ENCODE measurements at places on chromosomes 7 and 10.

DNA sequence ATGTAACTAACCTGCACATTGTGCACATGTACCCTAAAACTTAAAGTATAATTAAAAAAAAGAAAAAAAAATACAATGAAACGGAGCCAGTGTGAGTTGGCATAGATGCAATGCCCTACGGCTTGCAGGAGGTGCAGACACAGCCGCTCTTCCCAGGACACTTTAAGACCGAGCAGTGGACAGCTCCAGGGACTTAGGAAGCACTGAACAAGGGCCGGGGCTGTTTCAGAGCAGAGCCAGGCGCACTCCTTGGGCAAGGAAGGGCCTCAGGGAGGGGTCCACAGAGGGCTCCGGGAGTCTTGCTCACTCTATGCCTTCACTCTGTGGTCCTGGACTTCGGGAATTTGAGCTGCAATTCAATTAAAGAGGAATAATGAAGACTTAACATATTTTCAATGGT is 355.3 kb downstream of the TCERG1L start:
- no peak for DNase-seq

DNA sequence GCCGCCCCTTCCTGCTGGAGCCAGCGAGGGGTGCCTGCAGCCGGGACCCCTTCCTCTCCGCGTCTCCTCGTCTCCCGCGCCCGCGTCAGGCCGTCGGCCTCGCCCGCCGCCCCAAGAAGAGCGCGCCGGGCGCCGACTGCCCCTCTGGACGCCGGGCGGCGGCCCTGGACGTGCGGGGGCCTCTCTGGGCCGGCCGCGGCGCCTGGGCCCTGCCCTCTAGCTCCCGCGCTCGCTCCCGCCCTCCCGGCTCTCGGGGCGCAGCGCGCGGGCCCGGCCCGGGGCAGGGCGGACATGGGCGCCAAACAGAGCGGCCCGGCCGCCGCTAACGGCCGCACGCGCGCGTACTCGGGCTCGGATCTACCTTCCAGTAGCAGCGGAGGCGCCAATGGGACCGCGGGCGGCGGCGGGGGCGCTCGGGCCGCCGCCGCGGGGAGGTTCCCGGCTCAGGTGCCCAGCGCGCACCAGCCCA is 704 bp downstream of the ZNRF2 start:
- no peak for DNase-seq

GRCh38 chr10:112338957-112339356 is 35.0 kb upstream of the ACSL5 start:
- DNase-seq = no peak

DNA sequence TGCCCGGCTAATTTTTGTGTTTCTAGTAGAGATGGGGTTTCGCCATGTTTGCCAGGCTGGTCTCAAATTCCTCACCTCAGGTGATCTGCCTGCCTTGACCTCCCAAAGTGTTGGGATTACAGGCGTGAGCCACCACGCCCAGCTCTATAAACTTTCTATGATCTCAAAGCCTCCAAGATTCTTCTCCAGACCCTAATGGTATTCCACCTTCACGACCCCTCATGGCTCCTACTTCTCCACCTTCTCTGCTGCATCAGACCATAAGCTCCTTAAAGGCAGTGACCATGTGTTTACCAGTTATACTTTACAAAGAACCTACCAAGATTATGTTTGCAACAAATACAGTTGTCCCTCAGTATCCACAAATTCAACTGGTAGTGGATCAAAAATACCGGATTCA is 10.1 kb upstream of the BAZ1B start:
- no peak for DNase-seq

DNA sequence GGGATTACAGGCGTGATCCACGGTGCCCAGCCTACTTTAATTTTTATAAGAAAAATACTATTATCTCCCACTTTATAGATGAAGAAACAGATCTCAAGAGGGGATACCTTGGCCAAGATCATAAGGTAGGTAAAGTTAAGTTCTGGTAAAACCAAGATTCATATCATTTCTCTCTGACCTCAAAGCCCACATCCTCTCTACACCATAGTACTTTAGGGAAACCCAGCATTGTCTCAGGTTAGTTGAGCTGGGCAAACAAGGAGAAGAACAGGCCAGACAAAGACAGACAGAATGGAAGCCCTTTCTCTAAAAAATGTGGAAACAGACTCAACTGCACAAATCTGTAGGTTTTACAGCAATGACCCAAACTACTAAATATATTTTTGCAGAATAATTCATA is 197.7 kb upstream of the FRMD4A start:
- DNase-seq = no peak

- DNase-seq = no peak
These were observed 196.3 kb downstream of the EBF3 start for GRCh38 chr10:129767751-129768150.

GRCh38 chr7:28349637-28350036 is 62.7 kb upstream of the CREB5 start:
- DNase-seq = no peak

- no peak for DNase-seq
These were observed at the start of gene CPA2 for GRCh38 chr7:130266258-130266960. CPA2 (plus strand) TSS chr7:130266863; CDS start chr7:130266882, 19 bp downstream.

DNA sequence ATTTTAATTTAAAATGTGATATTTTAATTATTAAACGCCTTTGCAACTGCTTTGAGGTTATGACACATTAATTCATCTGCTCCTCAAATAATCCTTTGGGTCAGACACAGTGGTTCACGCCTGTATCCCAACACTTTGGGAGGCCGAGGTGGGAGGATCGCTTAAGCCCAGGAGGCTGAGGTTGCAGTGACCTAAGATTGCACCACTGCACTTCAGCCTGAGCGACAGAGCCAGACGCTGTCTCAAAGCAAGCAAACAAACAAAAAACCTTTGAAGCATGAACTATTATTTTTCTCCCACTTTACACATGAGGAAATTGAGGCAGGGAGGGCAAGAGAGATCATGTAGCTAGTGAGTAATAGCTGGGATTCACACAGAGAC is 1.5 kb upstream of the POLD2 start:
- no peak for DNase-seq

DNA sequence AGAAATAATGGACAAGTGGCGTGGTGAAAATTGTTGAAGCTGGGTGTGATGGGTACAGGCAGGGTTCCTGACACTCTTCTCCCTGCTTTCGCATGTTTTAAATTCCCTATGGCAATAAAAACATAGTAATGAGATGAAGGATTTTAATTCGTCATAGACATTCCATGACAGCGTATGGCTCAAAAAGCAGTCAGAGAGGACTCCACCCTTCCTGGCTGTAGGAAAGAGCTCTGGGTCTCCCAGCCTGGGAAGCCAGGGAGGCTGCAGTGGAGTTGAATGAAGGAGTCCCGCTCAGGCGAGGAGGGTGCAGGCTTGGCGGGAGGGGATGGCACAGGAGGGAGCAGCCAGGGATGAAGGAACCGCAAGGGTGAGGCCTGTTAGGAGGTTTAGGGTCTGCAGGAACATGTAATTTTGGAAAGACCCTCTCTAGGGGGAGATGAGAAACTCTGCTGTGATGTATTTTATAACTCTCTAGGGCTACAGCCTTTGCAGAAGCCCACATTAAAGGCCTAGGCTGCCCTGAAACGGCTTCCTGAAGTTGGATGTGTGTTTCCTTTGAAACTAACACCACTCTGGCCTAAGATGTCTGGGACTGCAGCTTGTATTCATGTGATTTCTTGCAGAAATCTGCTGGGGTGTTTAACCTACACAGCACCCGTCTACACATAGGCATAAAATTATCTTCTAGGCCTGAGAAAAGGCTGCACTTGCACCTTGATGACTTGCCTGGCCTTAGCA is 7.6 kb upstream of the LARP4B start:
- DNase-seq = no peak

DNA sequence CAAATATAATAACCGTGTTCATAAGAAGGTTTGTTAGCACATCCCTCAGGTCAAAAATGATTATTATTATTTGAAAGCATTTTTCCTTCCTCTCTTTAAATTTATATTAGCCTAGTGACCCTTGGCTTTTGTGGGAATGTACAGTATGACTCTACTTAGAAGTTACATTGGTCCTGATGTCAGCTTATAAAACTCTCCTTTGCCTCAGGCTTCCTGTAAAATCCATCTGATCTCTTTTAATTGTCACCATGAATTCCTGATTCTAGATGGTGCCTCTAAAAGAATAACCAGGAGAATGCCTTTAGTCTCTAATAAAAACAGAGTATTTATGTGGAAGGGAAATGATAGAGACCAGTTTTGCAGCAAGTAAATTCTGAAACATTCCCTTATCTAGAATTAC is 1134.4 kb downstream of the XPNPEP1 start:
- no peak for DNase-seq

GRCh38 chr7:75038508-75038907 is 35.1 kb downstream of the RCC1L start:
- DNase-seq = no peak

DNA sequence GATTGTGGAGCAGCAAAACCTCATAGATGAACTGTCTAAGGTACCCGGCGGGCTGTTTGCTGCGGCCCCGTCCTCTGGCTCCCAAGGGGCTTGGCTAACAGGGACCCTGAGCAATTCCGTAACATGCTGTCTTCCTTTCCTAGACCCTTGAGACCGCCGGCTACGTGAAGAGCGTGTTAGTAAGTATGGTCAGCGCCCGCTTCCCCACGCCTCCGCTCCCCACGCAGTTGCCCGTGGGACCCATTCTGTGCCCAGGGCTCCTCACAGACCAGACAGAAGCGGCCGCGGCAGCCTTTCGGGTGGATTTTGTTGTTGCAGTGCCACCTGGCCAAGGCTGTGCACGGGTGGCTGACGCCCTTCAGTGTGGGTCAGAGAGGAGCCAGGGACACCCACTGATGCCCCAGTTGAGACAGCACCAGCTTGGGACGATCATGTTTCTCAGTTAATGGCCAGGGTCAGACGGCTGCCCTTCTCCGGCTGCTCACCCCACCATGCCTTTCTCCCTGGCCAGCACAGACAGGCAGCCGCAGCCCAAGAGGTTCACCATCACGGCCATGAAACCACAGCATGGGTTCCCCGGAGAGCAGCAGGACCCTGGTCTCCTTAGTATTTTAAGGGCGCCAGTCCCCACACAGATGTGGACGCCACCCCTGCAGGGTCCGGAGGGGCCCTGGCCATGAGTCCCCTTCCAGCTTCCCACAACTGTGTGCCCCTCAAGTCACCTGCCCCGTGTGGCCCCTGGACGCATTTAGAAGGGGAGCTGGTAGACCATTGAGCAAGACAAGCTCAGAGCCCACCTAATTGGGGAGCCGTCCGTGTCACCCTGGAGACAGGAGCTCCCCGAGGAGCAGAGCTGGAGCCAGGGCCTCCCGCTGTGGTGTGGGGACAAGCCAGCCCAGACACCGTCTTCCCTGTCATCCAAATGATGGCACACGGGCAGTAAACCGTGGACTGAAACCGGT is 49.4 kb upstream of the DPYSL4 start:
- no peak for DNase-seq

GRCh38 chr7:110541962-110542361 is 549.0 kb upstream of the LRRN3 start:
- DNase-seq = no peak

- DNase-seq = peak; percentile 62
These were observed 22.4 kb downstream of the NRBF2 start for GRCh38 chr10:63155388-63156020.

DNA sequence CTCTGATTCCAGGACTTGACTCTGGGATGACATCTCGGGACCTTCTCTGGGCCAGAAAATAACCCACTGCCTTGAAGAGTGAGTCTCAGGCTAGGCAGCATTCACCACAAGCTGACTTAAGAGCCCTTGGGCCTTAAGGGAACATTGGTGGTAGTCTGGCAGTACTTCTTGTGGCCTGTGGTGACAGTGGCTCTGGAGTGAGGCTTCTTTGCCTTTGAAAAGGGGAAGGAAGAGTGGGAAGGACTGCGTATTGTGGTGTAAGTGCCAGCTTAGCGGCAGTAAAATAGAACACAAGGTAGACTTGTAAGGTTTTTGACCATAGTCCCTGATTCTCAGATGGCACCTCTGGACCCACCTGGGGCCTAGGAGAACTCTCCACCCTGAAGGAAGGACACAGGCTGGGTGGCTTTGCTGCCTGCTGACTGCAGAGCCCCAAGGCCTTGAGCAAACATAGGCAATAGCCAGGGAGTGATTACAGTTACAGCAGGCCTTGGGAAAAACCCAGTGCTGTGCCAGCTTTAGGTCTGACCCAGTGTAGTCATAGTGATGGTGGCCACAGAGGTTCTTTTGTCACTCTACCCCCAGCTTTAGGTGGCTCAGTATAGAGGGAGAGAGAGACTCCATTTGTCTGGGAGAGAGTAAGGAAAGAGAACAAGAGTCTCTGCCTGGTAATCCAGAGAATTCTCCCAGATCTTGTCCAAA is 483.9 kb downstream of the SH2D4B start:
- DNase-seq = peak; percentile 48

DNA sequence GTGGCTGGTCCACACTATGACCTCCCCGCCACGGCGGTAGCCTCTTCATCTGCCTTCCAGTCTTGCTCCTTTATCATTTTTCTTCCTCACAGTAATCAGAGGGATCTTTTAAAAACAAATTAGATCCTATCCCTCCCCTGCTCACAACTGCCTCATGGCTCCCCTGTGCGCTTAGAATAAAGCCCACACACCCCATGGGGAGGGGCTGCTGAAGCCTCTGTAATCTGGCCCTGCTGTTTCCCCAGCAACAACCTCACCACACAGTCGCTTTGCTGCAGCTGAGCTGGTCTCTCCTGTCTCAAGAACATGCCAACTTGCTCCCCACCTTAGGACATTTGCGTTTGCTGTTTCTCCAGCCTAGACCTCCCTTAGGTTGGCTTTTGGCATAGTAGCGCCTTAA is 41.0 kb downstream of the SP8 start:
- no peak for DNase-seq

Measured in inflammatory macrophage (primary cell).